NAMALWA (cell line): ENCODE measurements at places on chromosomes 5 and 9.

- DNase-seq: peak; percentile 15
Observed at GRCh38 chr5:43401827-43402226, 10.4 kb downstream of the CCL28 start.

- DNase-seq: no peak
Observed at GRCh38 chr5:54794135-54794975, 191.0 kb downstream of the ESM1 start.

DNA sequence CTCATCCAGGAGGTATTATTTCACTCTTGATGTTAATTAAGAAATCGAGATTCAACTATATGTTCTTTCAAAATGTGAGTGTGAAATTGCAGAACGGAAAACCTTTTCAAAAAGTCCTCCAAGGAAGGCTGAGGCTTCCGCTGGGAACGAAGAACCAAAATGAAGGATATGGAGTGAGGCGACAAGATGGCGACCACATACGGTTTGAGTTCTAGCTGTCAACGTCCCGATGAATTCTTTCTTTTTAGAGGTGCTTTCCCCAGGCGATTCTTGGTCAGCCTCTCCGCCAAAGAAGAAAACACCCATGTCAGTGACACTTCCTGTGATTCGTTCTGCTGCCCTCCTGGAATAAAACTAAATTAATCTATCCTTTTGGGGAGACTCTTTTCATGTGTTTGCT lies 78.3 kb upstream of the ADAMTS16 start:
- no peak for DNase-seq

DNA sequence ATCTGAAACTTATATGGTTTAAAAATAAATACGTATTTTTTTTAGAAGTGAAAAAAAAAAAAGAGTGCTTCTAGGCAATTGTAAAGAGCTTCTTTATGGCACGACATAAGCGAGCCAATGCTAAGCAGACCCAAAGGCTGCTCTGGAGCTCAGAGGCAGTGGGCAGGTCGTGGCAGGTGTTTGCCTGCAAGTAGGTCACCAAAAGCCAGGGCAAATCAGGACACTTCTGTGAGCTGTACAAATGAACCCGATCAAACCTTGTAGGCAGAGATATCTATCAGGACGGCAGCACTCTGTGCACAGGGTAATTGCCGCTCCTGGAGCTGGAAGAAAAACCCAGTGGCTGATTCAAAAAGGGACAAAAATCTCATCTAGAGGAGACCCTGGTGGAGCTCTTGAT lies 75.9 kb downstream of the IRX2 start:
- DNase-seq: no peak

DNA sequence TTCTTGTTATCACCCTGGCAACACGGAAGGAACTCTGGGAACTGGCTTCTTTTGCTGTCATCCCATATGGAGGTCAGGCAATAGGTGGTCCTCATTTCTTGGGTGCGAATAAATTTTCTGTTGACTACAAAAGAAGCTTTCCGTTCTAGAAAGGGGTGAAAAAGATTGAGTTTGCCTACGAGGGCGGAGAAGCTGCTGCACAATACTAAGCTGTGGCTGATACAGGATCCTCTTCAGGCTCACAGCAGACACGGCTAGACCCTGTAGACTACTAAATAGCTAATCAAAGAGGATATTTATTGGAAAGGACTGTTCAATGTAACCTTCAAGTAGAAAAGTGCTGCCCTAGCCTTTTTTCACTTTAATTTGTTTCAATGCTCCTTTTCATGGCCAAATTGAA lies 58.1 kb downstream of the TJP2 start:
- no peak for DNase-seq

DNA sequence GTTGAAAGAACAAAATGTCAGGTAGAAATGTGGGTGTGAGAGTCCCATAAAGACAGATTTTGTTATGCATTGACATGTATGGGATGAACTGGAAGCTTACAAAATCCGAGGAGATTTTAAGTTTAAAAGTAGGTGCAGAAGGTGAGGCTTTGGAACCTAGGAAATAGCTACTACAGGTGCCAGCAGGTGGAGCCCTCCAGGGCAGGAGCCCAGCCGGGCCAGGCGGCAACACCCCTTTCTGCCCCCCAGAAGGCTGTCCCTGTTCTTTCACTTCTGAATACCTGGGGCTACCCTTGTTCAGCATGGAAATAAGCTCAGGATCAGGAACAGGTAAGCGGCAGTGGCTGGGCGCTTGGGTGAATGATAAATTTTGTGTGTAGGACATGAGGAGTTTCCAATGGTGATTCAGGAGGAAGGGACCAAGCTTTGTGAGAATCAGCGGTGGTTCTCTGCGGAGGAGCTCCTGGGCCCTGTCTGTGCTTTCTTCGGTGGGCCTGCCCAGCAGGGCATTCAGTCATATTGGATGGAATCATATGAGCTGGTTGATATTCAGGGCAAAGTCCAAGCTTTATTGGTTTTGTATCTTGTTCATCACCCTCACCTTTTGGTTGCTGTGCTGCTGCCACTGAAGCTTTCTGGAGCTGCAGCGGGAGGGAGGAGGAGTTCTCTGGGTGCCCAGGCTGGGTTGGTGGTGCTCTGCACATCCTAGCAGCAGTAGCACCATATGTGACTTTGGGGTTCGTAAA lies 12.3 kb downstream of the PCBD2 start:
- DNase-seq: peak; percentile 35

DNA sequence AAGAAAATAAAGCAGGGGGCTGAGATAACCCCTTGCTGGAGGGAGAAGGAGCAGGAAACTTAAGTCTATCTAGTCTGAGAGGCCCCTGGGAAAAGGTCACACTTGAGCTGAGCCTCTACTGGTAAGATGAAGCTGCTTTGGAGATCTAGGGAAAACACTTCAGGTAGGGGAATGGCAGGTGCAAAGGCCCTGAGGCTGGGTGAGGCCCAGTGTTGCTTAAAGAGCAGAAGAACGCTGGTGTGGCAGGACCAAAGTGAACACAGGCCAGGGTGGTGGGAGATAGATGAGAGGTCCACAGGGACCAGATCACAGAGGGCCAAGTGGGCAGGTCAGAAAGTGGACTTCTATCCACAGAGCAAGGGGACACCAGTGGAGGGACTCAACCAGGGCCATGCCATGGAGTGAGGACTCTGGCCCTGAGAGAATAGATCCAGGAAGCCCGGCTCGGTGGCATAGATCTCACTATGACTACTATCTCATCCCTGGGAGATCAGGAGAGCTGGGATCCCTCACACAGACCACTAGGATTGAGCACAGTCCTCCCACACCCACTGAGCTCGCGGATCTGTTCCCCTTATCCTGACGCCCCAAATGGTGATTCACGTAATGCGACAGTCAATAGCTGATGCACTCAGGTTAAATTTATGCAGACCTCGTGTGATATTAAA lies 17.6 kb upstream of the NEURL1B start:
- DNase-seq: no peak

DNA sequence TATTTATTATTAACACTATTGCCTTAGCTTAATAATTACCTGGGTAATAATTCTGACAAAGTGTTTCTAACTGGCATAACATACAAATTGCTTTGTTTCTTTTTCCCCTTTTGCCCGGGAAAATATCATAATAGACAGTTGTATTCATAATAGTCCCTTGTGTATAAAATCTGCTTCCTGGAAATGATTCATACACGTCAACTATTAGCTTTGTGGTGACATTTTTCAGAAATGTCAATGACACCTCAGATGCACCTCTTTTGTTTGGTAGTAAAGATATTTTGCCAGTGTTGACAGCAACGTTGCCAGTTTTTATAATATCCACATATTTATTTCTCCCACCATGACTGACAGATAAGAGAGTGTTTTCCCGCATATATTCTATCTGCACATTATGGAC lies 73.0 kb downstream of the RASEF start:
- no peak for DNase-seq

GRCh38 chr5:116289276-116289675 lies 204.5 kb downstream of the COMMD10 start:
- DNase-seq: peak; percentile 10

GRCh38 chr5:59648038-59648831 lies 245.3 kb downstream of the PDE4D start:
- DNase-seq: no peak

DNA sequence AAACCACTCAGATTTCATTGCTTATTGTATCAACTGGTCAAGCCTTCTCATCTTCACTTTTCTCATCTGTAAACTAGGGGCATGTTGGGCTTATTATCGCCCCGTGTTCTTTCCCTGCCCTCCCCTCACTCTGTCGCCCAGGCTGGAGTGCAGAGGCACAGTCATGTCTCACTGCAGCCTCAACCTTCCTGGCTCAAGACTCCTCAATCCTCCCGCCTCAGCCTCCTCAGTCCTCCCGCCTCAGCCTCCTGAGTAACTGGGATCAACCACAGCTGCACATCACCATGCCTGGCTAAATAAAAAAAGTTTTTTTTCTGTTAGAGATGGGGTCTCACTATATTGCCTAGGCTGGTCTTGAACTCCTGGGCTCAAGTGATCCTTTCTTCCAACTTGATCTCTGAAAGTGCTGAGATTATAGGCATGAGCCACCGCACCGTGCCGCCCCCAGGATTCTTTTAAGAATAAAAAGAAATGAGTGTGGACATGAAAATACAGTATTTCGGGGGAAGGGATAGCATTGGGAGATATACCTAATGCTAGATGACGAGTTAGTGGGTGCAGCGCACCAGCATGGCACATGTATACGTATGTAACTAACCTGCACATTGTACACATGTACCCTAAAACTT lies 2.0 kb downstream of the MAML1 start:
- no peak for DNase-seq

DNA sequence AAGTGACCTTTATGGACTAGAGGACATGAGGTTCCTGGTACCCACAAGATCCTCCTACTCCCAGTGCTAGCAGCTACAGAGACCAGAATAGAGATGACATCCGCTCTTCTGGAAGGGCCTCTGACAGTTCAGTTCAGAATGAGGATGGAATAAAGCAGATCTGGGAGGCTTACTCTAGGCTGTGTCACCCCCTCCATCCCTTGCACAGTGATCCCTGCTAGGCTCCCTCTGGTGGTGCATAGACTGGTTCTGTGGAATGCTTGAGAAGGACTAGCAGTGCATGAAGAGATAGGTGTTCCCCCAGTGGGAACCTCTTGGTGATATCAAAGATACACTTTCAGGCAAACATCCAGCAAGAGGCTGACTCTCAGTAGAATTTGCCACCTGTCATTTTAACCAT lies 83.0 kb downstream of the NPR3 start:
- DNase-seq: no peak

GRCh38 chr5:135313405-135313804 lies 85.6 kb downstream of the MACROH2A1 start:
- DNase-seq: no peak

DNA sequence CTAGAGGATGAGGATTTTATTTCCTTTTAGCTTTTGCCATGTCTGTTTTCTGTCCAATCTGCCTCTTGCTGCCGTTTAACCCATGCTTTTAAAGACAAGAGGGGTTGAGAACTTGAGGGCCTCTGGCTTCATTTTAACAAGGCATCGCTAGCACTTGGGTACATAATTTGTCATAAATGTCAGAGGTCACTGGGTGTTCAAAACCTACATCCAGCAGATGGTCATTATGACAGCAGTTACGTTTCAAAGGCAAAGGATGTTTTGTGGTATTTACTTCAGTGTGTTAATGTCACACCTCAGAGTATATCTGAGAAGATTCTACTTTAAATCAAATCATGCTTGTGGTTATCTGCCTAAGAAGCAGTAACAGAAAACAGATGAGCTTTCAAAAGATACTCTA lies 918.3 kb downstream of the NR2F1-AS1 start:
- DNase-seq: no peak

DNA sequence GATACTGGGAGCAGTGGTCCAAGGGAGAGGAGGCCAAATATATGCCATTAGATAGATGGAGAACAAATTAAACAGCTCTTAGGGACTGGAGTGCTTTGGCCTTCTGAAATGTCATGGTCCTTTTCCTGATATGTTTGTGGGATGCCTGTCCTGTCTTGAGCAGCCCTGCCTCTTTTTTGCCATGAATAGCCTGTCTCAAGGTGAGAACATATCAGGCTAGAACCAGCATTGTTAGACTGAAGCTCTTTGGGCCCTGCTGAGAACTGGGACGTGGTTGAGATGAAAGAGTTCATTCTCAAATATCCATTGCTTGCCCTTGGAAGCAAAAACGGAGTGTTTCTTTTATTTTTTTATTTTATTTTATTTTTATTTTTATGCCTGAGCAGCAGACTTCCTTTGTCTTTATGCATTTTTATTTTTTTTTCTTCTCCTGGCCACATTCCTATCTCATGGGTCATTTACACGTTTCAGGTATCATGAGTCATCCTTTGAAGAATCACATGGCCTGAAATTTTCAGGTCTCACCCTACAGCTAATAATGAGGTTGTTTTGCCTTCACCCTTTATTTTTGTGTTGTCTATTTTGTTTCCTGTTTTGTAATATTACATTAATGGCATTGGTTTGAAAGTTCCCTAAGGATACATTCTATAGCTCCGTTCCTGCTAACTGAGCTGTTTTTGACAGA lies 371.4 kb downstream of the PSAT1 start:
- DNase-seq: no peak

- no peak for DNase-seq
Observed at GRCh38 chr5:87394411-87395165, 18.1 kb downstream of the CCNH start.

DNA sequence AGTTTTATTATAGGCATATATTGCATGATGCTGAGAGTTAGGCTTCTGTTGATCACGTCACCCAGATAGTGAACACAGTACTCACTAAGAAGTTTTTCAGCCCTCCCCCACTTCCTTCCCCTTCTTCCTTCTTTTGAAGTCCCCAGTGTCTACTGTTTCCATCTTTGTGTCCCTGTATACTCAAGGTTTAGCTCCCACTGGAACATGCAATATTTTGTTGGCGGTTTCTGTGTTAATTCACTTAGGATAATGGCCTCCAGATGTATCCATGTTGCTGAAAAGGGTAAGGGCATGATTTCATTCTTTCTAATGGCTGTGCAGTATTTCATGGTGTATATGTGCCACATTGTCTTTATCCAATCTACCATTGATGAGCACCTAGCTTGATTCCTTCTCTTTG lies 764.3 kb downstream of the MTRR start:
- no peak for DNase-seq

- peak; percentile 82 for DNase-seq
Observed at GRCh38 chr5:123610665-123611405, 98.9 kb downstream of the CSNK1G3 start.

DNA sequence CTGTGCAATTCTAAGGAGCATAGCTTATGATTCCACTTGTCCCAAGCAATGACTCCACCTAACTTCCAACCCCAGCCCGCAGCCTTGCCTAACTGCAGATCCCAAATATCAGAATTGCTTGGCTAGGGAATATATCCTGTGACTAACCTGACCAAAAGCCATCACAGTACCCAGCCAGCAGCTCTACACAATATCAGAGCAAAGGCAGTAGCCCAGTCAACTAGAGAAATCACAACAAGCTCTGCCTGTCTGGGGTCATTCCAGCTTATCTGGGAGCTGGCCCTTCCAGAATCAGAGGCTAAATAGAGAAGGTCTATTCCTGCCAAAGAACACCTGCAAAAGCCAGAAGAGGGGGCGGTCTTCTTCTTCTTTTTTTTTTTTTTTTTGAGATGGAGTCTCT lies 9.3 kb upstream of the KIAA1958 start:
- no peak for DNase-seq
